ENCODE measurements at places on chromosomes 16 and 17. TPM values are rescaled to one million over a fixed set of nuclear protein-coding genes. Genes with fewer than 3 reads are reported as not detected.

GRCh38 chr16:9703731-9704130 is 478.5 kb downstream of the GRIN2A start:
- DNase-seq = no peak

DNA sequence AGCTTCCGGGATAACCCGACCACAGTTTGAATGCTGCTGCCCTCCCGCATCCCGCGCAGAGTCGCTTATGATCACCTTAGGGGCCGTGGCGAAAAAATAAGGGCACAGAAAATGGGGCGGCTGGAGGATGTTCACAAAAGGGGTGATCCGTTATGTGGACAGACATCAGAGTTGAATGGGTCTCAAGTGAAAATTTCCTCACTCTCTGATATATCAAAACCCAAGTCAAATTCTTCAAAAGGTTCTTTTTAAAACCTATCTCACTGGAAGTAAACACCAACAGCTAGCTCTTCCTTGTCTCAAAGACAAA is 400 bp upstream of the CEP112 start:
- DNase-seq = no peak

MIS12 gene
- 26.4 TPM for total RNA-seq

- peak; percentile 98 for DNase-seq
These were observed 50.9 kb downstream of the CDH11 start for GRCh38 chr16:65070831-65071432.

GRCh38 chr17:80478487-80479245 is 2.3 kb upstream of the NPTX1 start:
- no peak for DNase-seq

DNA sequence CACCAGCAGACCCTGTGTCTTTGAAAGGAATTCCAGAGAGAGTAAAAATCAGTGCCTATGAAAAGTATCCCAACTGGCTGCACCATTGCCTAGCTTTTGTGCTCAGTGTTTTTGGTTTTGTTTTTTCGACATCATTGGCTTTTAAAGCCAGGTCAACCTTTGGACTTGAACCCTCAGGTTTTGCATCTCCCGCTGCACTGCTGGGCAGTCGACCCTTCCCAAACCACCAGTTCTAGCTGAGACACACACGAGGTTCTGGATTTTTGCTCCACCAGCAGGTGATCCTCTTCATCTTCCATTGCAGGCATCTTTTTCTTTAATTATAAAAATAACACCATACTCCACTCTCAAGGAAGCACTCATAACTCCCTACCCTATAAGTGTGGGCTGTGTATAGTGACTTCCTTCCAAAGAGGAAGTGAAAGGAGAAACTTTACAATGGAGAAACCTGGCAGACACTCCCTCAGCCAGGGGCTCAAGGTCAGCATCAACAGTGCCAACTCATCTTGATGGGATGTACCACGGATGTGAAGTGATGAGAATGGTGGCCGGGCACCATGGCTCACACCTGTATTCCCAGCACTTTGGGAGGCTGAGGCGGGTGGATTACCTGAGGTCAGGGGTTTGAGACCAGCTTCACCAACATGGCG is 57.8 kb downstream of the BMERB1 start:
- no peak for DNase-seq

MARVELD3 gene
- not detected for total RNA-seq

All from LHCN-M2 (cell line).